Peyer's patch (tissue), 4 donors: ENCODE measurements at places on chromosomes 2 and 18. TPM values are rescaled to one million over a fixed set of nuclear protein-coding genes. Genes with fewer than 3 reads are reported as not detected.

The CPLX4 gene
- total RNA-seq = not detected

DNA sequence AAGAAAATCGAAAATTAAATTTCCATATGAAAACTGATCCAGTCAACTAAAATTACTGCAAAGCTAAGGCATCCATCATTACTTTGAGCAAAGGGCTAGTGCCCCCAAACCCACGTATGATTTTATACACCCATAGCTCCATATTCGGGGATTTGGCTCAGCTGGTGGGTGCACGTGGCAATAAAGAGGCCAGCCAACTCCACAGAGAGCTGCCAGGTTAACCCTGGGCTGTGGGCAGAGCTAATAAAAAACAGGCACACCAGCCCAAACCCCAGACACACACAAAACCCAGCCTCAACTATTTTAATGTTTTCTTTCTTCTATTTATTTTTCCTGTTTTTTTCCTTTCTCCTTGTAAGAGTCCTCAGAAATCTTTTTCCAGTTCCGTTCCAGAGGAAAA lies 151.3 kb upstream of the SOX11 start:
- no peaks in the 10 kb centered on the region for H3K27me3 ChIP-seq
- no peak for DNase-seq
- H3K4me3 ChIP-seq = no peak overlapping the region

- no peak for DNase-seq
- H3K4me3 ChIP-seq = no peak overlapping the region
- peaks cover 14% of the 10 kb centered on the region for H3K36me3 ChIP-seq
Observed at GRCh38 chr2:207107551-207107950, 58.2 kb downstream of the KLF7 start.

The TRABD2A gene
- 32.2 TPM for total RNA-seq

DNA sequence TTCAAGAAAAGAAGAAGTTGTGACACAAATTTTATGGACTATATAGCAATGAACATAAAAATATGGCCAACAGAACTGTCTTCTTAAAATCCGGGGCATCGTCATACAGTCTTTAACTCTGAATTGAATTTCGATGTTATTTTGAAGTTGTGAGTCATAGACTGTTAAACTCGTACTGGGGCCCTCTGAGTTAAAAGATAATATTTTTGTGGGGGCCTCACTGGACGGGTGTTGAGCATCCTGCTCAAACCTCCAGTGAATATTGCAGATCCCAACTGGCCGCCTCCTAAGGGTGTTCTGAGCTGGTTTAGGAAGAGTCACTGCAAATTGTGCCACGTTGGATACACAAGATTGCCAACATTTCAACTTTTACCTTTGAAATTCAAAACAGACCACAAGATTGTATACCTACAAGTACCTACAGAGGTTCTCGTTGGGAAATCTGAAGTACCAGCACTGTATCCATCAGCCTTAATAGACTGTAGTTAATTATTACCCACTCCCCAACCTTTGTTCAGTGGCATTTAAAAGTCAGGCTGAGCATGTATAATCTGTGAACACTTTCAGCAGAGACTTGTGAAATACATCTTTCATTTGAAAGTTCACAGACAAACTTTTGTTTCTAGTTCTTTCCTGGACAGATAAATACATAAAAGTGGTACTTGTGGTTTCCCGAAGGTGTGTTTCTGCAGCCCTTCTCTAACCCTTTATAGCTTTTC lies 27.8 kb downstream of the KLHL23 start:
- no peak for DNase-seq
- no peaks in the 10 kb centered on the region for H3K36me3 ChIP-seq
- no peaks in the 10 kb centered on the region for H3K27me3 ChIP-seq
- H3K4me1 ChIP-seq = no peaks in the 10 kb centered on the region
- H3K27ac ChIP-seq = no peak overlapping the region

DNA sequence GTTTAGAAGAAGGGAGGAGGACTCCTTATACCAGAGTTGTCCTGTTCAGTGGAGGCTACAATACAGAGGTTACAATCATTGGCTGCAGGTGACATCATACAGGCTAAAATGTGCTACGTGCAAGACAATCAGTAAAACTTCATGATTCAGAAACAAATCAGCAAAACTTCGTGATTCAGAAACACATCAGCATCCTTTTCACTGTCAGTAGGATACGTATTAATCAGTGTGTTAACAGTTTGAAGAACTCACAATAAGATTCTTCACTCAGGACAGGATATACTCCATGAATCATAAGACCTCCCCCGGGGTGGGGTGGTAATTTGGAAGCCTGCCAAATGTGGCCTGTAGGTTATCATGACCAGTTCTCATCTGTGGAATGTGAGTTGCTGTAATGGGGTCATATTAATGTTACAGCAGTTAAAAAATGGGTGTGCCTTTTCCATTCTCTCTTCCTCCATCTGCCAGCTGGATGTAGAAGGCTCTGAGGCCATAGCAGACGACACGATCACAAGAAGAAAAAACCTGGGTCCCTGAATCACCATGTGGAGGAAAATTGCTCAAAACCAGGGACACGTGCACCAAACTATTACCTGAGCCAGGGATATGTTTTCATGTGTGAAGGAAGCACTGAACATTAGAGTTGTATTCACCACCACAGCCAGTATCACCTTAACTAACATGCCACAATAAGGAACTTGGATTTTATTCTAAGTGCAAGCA lies 134.8 kb upstream of the CREB1 start:
- no peak for DNase-seq
- no peaks in the 10 kb centered on the region for H3K27me3 ChIP-seq
- H3K4me1 ChIP-seq = no peaks in the 10 kb centered on the region
- no peak overlapping the region for H3K27ac ChIP-seq
- no peak overlapping the region for H3K4me3 ChIP-seq

The ALPG gene
- total RNA-seq = not detected

- no peaks in the 10 kb centered on the region for H3K36me3 ChIP-seq
- H3K27ac ChIP-seq = no peak overlapping the region
- H3K4me3 ChIP-seq = no peak overlapping the region
- no peaks in the 10 kb centered on the region for H3K27me3 ChIP-seq
- H3K4me1 ChIP-seq = no peaks in the 10 kb centered on the region
Observed at GRCh38 chr18:72086421-72086820, 457.7 kb downstream of the CBLN2 start.

DNA sequence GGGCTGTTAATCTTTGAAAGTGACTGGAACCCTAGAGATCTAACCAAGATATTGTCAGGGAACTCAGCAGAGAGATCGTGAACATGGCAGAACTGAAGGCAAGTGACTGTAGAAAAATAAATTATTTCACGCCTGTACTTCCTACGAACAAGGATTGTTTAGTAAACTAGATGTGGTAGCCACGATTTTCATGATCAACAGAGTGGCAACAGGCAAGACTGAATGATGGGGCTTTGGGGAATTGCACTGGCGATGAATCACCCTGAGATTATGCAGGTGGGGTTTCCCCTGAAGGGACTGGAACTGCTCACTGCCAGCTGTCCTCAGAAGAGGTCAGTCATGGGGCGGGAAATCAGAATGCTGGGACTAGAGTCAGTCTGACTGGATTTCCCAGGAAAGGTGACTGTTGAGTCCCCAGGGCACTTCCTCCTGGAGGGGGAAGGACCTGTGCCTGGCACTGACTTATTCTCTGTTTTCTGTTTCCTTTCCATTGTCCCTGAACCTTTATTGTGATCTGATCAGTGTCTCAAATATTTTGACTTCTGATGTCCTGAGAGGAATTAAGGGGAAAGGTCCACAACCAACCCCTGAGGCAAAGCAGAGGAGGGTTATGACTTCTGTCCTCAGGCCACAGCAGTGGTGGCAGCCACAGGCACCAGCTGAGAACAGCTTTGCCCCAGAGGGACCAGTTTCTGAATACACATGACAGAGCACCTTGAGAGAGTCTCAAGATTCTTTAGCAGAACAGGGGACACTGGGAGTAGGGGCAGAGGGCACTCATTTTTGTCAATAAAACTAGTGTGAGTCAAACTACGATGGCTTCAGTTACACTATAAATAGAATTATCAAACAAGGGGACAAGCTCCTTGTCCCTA lies 70.0 kb downstream of the NAB1 start:
- H3K36me3 ChIP-seq = no peaks in the 10 kb centered on the region
- no peak for DNase-seq
- H3K27me3 ChIP-seq = no peaks in the 10 kb centered on the region
- no peaks in the 10 kb centered on the region for H3K4me1 ChIP-seq
- H3K4me3 ChIP-seq = no peak overlapping the region
- no peak overlapping the region for H3K27ac ChIP-seq

The CNTNAP5 gene
- total RNA-seq = not detected

DNA sequence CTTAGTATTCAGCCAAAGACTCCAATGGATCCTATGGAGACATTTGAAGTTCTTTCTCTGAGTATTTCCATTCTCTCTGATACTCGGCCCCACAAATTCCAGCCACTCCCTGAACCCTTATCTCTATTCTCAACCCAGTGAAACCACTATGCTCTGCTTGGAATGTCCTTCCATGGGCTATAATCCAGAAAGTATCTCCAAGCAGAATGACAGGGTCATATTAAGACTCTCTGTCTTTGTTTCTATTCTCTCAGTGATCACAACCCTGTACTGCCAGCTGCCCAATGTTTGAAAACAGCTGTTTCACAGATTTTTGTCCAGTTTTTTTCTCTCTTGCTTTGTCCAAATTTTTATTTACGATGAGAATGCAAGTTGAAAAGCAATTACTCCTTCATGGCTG lies 21.9 kb downstream of the CHMP3 start:
- no peak for DNase-seq
- H3K4me3 ChIP-seq = no peak overlapping the region
- no peaks in the 10 kb centered on the region for H3K36me3 ChIP-seq
- no peaks in the 10 kb centered on the region for H3K27me3 ChIP-seq
- H3K27ac ChIP-seq = no peak overlapping the region
- no peaks in the 10 kb centered on the region for H3K4me1 ChIP-seq

- no peaks in the 10 kb centered on the region for H3K36me3 ChIP-seq
- H3K27me3 ChIP-seq = no peaks in the 10 kb centered on the region
- peaks cover 6% of the 10 kb centered on the region for H3K4me1 ChIP-seq
- H3K4me3 ChIP-seq = peak overlapping the region; percentile 95
- H3K27ac ChIP-seq = no peak overlapping the region
Observed at GRCh38 chr2:75647771-75648170, 1.2 kb downstream of the MRPL19 start.

DNA sequence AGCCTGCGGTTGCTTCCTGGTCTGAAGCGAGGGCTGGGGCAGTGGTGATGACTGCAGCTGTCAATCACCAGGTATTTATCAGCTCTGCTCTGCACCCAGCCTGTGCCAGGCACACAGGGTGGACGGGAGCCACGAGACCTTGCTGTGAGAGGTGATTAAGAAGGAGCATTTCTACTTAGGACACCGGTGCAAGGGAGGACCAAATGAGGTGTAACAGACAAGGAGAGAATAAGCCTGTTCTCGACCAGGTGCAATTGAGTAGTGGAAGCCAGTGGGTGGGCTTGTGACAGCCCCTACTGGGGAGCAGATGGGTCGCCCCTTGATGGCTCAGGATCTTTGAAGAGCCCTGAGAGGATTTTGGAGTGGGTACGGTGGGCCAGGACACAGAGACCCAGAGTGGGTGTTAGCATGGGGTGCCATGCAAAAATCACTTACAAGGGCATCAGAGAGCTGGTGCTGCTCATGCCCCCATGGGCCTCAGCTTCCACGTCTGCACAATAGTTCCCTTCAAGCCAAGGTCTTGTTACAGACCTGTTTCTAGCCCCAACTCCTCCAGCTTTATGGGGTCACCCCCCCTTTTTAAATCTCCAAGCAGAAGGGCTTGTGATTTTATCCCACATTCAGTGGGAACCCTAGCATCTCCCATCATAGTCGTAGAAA lies 24.6 kb downstream of the GPR55 start:
- no peak overlapping the region for H3K4me3 ChIP-seq
- H3K27ac ChIP-seq = no peak overlapping the region
- H3K36me3 ChIP-seq = no peaks in the 10 kb centered on the region
- H3K27me3 ChIP-seq = no peaks in the 10 kb centered on the region

The CYP26B1 gene
- total RNA-seq = 6.4 TPM

GRCh38 chr18:79903071-79903635 lies 48.3 kb downstream of the SLC66A2 start:
- no peaks in the 10 kb centered on the region for H3K36me3 ChIP-seq
- H3K4me1 ChIP-seq = no peaks in the 10 kb centered on the region
- no peak overlapping the region for H3K4me3 ChIP-seq
- H3K27ac ChIP-seq = no peak overlapping the region
- no peak for DNase-seq

The LRP2 gene
- not detected for total RNA-seq

DNA sequence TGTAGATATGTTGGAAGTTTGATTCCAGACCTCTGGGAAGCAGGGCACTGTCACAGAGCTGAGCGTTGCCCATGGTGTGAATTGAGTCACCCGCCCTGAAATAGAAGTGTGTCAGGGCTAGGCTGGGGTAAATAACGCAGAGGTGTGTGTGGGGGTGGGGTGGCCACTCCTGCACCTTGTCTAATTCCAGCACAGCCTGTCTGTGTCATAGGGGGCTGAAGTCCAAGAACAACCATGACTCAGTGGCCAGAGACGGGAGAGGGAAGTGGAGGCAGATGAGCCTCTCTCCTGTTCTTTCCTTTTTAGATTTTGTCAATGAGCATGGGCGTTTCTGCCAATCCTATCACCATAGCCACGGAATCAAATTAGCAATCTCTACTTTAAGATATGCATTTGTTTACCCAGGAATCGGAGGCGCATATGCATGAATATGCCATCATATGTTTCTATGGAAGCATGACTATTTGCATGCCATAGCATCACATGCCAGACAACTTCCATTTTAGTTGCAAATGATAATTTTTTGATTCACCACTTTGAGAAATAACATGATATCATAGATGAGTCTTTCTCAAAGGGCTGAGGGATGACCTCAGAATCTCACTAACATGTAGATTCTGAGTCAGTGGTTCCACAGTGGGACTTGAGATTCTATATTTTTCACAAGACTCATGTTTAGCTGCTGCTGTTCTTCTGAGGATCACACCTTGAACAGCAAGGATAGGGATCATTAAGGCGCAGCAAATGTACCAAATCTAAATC lies 852.9 kb downstream of the DCDC2C start:
- H3K27me3 ChIP-seq = no peaks in the 10 kb centered on the region
- no peaks in the 10 kb centered on the region for H3K36me3 ChIP-seq
- H3K27ac ChIP-seq = no peak overlapping the region
- H3K4me3 ChIP-seq = no peak overlapping the region
- no peak for DNase-seq
- H3K4me1 ChIP-seq = no peaks in the 10 kb centered on the region
